NCI-H226 (cell line): ENCODE measurements at places on chromosomes 12 and 14.
A peak's percentile ranks its signal among the peaks of the same experiment; 100 is the strongest.

- DNase-seq = no peak
Observed at GRCh38 chr12:43226151-43226550, 325.9 kb downstream of the ADAMTS20 start.

- DNase-seq = no peak
Observed at GRCh38 chr12:15208871-15209656, 12.2 kb downstream of the RERG start.

DNA sequence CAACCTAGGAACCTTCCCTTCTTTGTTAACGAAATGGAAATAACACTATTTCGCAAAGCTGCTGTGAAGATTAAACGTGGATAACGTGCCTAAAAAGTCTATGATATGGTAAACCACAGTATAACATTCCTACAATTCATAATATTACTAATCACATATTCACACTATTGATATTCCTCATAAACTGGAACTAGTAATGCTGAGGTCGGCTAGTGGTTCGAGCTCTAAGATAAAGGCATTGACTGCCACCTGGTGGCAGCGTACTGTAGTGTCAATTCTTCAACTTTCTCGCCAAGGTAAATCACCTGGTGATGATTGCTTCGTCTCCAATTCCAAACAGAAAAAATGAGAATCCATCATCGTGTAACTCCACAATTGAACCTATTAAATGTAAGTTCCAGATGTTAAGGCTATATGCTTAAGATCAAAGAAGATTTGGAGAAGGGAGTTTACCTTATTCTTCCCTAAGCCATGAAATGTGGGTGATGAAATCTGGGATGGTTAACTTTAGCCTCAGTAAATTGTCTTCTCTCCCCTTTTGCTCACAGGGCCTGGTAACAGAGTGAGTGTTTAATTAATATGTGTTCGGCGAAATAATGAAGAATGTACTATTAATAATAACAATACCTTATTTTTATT, 197.5 kb upstream of the TMEM132C start:
- DNase-seq = no peak

- no peak for DNase-seq
Observed at GRCh38 chr12:102167821-102168604, 29.6 kb downstream of the PMCH start.

DNA sequence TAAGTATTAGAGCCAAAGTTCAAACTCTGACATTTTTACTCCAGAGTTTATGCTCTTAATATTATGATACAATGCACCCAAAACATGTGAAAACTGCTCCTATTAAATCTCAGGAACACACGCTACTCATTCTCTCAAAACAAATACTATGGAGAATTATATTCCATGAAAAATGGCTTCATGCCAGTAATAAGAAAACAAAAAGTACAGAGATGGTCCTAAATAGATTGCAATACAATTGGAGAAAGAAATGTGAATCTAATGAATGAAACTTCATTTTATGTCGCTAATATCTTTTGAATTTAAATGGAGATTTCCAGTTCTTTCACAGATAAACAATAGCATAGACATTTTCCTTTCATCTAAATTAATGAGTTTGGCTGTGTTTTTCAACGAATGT, 384.3 kb downstream of the ADAMTS20 start:
- DNase-seq = no peak

DNA sequence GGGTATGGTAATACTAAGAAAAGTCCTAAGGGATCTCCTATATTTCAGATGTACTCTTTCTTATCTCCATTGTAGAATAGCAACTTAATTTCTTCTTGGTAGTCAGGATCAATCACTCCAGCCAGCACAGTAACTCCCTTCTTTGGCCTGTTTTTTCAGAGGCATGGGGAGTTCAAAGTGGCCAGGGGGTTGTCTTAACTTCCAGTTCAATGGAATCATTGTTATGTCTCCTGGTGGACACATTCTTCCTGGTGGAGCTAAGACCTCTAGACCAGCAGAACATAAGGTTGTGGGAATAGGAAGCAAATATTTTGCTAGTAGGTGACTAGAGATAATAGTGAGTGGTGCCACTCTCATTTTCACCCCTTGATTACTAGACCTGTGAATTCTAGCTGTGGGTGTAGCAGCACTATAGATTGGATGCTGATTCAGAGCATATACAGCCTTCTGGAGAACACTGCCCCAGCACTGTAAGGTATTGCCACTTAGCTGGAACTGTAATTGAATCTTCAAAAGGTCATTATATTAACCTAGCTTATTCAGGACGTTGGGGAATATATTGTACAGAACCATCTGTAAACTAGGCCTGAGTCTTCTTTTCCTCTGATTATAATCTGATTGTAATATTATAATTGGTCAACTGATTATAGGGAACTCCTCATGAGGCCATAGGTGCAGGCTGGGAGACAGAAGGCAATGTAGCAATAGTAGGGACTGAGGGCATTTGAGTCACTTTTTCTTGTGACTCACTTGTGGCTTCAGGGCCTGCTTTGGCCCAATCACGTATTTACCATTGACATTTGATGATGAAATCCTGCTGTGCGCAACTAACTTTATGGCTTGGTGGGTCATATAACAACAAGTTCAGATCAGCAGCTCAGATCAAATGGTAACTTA, 60.2 kb upstream of the ATP2B1 start:
- DNase-seq = peak; percentile 52

DNA sequence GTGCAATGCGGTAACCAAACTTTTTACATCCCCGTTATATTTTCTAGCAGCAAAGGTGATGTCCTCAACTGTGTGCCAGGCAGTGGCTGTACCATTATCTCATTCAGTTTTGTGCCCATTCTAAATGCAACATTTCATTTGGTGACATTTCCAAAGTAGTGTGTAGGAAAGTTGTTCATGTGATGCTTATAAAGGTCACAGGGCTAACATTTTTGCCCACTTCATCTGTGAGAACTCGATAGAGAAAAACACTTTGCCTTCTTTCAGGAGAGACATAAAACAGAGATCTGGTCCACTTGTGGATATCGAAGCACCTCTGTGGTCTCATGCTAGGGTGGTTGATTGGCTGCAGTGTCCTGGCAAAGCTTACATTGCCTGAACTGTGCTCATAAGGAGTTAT, 414.2 kb upstream of the PDE3A start:
- DNase-seq = no peak

DNA sequence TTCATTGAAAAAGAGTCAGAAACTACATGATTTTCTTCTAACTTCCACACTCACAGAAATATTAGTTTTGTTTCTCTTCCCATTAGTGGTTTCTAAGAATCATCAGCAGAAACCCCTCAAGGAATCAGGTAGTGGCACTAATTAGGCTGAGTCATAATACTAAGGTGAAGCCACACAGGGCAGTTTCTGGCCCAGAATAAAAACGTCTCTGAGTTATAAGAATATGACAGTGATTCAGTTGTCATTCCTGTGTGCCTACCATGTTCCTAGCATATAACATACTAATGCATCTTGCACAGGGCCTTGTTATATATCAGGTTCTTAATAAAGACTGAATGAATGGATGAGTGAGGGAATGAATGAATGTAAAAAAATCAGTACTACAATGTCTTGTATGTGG, 206.0 kb upstream of the PLEKHG7 start:
- DNase-seq = no peak

DNA sequence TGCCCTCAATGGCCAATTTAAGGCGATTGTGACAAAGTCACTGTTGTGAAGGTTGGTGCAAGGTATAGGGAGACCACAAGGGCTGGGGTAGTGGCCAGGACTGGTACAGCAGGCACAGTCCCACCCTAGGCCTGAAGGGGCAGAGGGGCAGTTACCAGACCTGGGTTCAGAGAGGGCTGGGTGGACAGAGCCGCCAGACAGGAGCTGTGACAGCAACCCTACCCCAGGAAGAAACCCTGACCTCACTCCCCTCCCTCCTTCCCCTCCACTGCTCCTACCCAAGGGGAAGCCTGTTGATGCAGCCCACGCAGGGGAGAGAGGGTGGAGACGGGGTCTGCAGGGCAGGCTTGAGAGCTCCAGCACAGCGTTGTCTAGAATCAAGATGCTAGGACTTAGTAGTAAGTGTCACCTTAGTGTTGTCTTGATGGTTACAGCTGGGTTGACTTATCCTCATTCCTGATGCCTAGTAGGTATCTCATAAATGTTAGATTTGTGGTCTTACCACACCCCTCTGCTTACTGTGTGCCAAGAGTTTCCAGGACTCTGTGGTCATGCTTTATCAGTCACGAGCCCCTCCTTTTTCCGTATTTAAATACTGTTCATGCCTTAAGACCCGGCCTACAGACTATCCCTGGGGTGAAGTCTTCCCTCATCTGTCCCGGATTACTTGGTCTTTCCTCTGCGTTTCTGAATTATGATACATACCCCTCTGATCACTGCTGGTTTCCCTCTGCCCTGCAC, 14.4 kb downstream of the EML1 start:
- DNase-seq = peak; percentile 93

- DNase-seq = no peak
Observed at GRCh38 chr12:120869376-120869775, 34.8 kb downstream of the SPPL3 start.

- no peak for DNase-seq
Observed at GRCh38 chr14:76916040-76916715, 90.0 kb downstream of the LRRC74A start.

DNA sequence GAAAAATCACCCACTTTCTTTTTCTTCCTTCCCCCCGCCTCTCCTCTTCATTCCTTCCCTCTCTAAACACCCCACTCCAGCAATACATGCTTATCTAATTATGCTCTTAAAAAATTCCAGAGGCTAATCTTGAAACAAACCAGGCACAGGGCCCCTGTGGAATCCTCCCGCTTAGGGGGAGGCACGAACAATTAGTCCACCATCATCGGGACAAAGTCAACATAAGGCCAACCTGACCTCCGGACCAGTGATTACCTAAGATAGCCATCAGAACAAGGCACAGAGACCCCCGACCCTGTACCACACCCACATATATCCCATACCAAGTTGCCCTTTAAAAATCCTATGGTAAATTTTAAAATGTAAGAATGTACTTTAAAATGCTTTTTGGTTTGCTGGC, 47.1 kb downstream of the KIF21A start:
- no peak for DNase-seq

DNA sequence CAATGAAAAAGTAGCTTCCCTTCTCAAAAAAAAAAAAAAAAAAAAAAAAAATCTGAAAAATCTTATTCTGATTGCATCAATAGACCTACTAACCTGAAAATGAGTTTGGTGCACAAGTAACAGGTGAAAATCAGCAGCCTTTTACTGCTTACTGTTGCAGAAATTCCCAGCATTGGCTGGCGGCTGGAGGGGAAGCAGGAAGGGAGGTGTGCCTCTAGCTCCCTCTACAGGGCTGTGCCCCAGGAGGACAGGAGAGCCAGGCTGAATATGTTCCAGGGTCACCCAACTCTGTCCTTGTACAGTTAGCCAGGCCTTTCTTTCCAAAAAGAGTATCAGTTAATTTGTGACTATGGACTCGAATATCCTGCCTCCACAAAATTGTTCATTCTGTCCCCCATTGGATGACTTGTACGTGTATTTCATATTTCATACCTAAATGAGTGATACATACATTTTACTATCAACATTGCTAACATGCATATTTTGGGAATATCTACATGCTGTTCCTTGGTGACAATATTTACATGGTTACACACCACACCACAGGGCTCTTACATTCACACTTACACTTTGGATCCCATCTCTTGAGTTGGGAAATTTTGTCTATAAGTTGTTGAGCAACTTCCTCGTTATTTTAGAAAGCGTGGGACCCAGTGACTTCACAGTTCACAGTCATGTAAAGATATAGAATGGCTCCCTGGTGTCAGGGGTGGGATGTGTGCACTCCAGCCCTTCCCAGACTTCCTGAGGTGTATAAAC, 124.8 kb downstream of the SAMD4A start:
- peak; percentile 50 for DNase-seq

DNA sequence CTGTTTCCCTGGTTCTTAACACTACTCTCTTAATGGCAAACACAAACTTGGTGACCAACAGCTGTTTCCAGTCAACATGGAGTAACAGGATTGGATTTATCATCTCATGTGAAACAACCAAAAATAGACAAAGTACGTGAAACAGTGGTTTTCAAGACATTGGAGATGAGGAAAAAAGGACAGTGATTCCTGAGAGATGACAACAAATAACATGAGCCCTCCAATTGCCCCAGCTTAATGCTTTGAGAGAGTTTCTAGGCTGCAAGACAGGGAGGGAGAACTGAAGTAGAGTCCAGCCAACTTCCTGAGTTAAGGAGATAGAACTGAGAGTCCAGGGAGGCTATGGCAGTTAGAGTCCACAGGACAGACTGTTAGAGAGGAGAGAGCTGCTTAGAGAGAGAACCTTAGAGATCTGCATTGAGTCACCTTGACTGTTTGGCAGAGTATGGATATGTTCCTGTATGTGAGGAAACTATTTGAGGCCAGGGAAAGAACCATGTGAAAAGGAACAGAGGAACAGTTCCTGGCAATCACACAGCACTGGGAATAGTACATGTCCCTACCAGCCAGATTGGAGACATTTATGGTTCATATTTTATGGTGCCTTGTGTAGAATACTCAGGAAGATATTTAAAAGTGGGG, 106.4 kb downstream of the PCNX1 start:
- no peak for DNase-seq
